ENCODE measurements at places on chromosomes 13 and 19. TPM values are rescaled to one million over a fixed set of nuclear protein-coding genes. Genes with fewer than 3 reads are reported as not detected.

CPB2 gene
- not detected for total RNA-seq

COX7A1 gene
- total RNA-seq: not detected

NECTIN2 gene
- total RNA-seq: 76.8 TPM

IGFL3 gene
- not detected for total RNA-seq

HSD17B14 gene
- 13.9 TPM for total RNA-seq

CFD gene
- 17.4 TPM for total RNA-seq

TRPC4 gene
- 0.18 TPM for total RNA-seq

ZNF738 gene
- 0.72 TPM for total RNA-seq

SLC10A2 gene
- not detected for total RNA-seq

ZNF497 gene
- 1.8 TPM for total RNA-seq

UBAC2 gene
- 67.9 TPM for total RNA-seq

TTC9B gene
- 0.79 TPM for total RNA-seq

FSD1 gene
- total RNA-seq: 7.7 TPM

SLC1A6 gene
- total RNA-seq: not detected

ZNF835 gene
- total RNA-seq: not detected

CYP2A7 gene
- total RNA-seq: not detected

COMP gene
- total RNA-seq: not detected

C1QTNF9B gene
- total RNA-seq: not detected

ZIM2 gene
- total RNA-seq: not detected

PCDH17 gene
- total RNA-seq: 0.01 TPM
